ENCODE measurements at places on chromosomes 2 and 18.

DNA sequence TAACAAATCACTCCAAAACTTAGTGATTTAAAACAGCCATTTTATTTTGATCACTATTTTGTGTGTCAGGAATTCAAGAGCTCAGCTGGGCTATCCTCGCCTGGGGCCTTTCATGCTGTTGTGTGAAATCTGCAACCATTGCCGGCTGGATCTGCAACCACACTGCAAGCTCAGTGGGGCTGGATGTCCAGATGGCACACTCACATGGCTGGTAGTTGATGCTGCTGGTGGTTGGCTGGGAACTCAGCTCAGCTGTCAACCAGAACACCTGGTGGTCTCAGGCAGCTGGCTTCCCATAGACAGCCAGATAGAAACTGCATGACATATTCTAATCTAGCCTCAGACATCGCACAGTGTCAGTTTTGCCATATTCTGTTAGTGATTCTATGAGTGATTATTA lies 30.6 kb upstream of the AP1S3 start:
- no peak for DNase-seq

- no peak for DNase-seq
Observed at GRCh38 chr2:235494716-235495372, 1.0 kb downstream of the AGAP1 start.

GRCh38 chr2:105611811-105612424 lies 132.8 kb upstream of the NCK2 start:
- no peak for DNase-seq

GRCh38 chr2:199469514-199470360 lies 12.0 kb upstream of the SATB2 start:
- DNase-seq = no peak

All from suppressor macrophage treated with lipopolysaccharide for 1 hour (primary cell).